ENCODE measurements at places on chromosomes 3 and 15. TPM values are rescaled to one million over a fixed set of nuclear protein-coding genes. Genes with fewer than 3 reads are reported as not detected.
A peak's percentile ranks its signal among the peaks of the same experiment; 100 is the strongest.

CD96 gene
- 0.10 TPM for total RNA-seq

DNA sequence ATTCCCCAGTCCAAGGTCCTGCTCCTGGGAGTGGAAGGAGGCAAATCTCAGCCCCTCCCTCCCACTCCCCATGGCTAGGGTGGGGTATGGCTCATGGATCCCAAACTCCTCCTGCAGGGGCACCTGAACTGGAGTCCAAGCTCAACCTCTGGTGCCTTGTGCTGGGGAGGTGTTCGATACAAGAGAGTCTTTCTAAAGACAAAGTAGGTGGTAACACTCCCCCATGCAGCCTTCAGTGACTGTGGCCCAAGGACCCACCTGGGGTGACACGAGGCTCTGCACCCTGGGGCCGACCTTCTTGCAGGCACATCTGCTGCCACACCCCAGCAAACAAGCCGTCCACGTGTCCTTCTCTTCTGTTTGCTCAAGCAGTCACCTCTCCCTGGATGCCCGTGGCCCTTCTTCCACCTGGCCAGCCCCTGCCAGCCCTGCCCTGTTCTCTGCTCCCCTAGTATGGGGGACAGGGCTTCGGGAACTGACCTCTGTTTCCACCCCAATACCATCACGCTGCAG is 36.7 kb upstream of the SLC6A11 start:
- no peak for DNase-seq

TF gene
- 26.7 TPM for total RNA-seq

- DNase-seq = peak; percentile 9
Observed at GRCh38 chr3:74173090-74173489, 441.4 kb downstream of the CNTN3 start.

SEMA3F gene
- 43.3 TPM for total RNA-seq

- no peak for DNase-seq
Observed at GRCh38 chr15:81516012-81516411, 142.0 kb upstream of the TMC3 start.

GRCh38 chr15:40456299-40456712 is 14.5 kb upstream of the CHST14 start:
- peak; percentile 25 for DNase-seq

DNA sequence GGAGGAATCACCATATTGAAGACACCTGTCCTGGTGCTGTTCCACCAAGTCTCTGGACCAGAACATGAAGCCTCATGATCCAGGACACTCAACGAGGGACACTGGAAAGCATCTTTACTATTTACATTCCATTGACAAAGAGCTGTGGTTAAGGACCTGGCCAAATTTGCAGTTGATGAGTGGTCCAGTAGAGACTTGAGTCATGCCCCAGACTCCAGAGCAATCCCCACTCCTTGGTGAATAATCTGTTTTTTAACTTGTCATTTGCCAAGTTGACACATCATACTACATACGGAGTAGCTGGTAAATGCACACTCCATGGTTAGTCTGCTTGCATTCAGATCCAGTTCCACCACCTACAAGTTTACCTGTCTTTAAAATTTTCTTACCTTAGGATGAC is 1.2 kb upstream of the COL6A6 start:
- DNase-seq = no peak

- peak; percentile 84 for DNase-seq
Observed at GRCh38 chr15:99450896-99451358, 114.9 kb upstream of the MEF2A start.

TRIM59 gene
- 24.3 TPM for total RNA-seq

MST1R gene
- total RNA-seq = 5.7 TPM

DNA sequence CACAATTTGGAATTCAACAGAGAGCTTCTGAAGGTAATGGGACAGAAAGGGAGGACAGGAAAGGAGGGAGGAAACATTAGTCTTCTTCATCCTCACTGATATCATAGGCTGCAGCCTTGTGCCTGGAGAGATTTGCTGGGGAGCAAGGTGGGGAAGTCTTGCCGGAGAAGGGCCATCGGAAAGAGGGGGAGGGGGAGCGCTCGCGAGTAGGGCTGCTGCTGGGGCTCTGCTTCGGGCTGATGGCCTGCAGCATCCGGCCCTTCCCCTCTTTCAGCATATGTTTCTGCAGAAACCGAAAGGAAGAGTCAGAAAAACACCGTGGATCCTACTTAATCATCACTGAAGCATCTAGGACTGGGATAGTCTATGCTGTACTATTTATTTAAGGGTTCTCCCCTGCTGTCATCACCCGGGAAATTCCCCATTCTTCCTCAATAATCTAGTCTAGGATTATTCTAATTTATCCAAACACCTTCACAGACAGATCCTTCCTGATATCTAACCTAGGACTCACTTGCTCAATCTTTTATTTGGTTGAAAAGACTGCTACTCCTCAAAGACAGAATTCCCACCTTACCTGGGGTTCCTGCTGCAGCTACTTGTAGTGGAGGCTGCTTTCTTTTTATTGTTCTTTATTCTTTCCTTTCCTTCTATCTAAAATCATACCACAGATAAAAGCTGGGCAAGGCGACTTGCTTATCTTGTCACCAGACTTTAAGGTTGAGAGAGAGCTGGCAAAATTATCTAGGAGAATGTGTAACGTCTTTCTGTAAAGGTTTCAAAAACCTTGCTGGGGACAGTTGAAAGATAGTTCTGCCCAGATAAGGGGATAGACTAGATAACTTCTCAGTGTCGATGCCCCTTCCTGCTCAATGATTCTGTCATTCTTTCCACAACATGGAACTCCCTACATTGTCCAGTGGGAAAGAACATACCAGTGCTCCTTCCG is 22.6 kb downstream of the SLC51A start:
- no peak for DNase-seq

GRCh38 chr3:73508330-73508954 is 116.3 kb downstream of the PDZRN3 start:
- peak; percentile 85 for DNase-seq

DNA sequence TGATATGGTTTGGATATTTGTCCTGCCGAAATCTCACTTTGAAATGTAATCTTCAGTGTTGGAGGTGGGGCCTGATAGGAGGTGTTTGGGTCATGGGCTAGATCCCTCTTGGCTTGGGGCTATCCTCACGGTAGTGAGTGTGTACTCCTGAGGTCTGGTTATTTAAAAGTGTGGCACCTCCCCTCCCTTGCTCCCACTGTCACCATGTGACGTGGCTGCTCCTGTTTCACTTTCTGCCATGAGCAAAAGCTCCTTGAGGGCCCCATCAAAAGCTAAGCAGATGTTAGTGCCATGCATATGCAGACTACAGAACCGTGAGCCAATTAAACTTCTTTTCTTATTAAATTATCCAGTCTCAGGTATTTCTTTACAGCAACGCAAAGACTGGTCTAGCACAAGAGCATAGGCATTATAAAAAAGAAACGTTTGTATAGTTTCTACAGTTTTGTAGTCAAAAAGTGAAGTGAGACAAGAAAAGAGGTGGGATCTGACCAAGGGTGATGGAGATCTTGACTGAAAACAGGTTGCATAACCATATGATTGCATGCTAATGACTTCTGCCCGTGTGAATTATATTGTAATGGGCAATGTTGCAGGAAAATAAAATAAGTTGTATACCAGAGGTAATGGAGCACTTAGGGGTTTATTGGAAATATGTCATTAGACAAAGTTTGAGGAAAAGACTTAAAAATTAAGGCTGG is 28.5 kb upstream of the CLASP2 start:
- DNase-seq = no peak

RBM6 gene
- 98.1 TPM for total RNA-seq

DNA sequence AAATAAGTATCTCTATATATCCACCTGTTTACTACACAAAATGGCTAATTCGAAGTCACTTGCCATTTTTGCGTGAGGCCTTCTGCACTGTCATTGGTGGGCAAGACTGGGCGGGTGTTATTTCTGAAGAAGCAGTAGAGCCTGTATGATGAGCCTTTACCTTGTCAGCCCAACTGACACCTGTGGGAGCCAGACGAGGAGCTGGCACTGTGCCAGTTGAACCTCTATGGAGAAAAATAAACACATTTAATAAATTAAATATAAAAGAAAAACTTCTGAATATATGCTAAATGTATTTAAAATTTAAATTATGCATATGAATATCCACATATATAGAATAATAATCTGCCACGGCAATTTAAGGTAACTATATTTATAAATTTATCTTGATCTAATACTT is 109.9 kb downstream of the SCAPER start:
- DNase-seq = no peak

DNA sequence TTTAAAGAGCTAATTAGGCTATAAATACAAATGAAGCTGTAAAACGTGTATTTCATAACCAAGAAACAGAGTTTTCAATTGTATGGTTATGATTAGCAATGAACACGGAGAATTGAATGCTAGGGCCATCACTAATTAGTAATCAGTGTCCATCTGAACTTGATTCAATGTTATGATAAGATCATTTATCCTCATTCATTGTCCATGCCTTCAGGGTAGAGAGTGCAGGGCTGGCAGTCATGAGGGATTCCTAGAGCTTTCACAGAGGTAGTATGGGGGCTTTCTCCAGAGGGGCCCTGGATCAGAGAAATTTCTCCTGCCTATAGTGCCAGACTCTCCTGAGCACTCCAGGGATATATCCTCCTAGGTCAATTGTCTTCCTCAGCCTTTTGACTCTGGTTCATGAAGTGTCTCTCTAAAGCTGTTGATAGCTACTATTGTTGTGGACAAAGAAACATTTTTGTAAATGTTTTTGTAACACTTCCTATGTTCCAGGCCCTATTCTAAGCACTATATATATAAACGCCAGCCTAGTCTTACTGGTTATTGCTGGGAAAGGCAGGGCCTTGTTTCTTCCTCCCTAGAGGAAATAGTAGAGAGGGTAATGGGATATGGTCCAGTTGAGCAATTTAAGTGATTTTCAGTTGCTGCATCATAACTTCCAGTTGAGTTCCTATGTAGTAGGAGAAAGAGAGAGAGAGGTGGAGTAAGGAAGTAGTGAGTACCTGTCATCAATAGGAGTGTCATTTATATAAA is 249.0 kb downstream of the NFKBIZ start:
- DNase-seq = no peak

DNA sequence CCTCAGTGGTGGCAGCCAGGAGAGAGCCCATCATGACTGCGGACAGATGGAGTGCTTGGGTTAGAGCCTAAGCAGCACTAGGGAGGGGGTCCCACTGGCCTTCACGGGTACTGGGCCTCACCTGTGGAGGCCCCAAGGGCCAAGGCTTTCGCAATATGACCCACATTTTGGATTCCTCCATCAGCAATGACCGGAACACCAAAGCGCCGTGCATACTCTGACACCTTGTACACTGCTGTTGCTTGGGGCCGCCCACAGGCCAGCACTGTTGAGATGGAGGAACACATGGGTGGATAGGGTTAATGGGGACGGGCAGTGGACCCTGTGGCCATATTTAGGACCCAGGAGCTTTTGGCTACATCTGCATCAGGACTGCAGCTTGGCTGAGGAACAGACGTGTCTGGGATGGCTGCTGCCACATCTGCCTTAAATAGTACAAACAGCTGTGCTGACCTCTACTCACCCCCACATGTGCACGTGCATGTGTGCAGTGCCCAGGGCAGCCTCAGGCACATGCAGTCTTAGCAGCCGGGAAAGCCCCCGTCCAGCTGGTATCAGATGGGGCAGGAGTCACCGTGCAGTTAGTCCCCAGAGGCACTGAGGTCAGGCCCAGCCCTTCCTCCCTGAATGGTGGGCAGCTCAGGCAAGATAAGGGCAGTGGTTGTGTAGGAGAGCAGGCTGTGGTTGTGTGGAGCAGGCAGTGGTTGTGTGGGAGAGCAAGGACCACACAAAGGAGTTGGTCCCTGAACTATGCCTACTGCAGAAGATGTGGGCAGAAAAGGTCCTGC is 3.3 kb downstream of the NDUFAF3 start:
- no peak for DNase-seq

GRCh38 chr3:192942625-192943024 is 25.0 kb upstream of the MB21D2 start:
- DNase-seq = no peak

DNA sequence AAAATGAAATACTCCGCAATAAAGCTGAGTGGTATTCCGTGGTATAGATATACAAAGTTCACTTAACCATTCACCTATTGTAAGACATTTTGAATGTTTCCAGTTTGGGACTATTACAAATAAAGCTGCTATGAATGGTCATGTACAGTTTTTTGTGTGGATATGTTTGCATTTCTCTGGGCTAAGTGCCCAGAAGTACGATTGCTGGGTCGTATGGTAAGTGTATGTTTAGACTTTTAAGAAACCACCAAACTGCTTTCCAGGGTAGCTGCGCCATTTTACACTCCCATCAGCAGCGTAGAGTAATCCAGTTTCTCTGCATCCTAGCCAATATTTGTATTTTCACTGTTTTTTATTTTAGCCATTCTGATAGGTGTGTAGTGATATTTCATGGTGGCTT is 208.4 kb upstream of the TLE3 start:
- DNase-seq = no peak

GRCh38 chr15:83475551-83475950 is 28.4 kb downstream of the SH3GL3 start:
- DNase-seq = no peak

DNA sequence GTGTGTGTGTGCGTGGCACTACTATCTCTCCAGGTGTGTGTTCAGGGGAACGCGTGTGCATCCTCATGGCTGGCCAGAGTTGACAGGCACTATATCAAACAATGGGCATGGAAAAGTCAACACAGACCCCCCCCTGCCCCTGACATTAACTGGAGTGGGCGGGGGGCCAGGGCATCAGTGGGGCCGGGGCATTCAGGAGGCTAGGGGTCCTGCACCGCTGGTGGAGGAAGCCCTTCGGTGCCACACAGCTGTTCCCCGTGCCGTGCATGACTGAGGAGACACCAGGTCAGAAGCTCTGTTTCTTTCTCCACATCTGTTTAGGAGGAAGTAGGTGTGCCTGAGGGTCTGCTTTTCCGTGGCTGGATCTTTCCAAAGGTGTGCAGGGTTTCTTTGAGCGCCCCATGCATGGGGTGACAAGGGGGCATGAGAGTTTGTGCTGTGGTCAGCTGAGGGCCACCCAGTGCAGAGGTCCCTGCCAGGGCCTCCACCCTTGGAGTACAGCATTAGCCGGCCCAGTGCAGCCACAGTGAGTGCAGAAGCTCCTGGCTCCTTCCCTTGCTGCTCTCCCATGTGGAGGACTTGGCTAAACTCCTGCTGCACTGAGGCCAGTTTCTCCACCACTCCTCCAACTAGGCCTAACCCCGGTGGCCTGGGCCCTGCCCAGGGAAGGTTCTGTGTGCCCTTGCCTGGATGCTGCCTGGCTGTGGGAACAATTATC is 7.5 kb downstream of the C3orf22 start:
- DNase-seq = no peak

DNA sequence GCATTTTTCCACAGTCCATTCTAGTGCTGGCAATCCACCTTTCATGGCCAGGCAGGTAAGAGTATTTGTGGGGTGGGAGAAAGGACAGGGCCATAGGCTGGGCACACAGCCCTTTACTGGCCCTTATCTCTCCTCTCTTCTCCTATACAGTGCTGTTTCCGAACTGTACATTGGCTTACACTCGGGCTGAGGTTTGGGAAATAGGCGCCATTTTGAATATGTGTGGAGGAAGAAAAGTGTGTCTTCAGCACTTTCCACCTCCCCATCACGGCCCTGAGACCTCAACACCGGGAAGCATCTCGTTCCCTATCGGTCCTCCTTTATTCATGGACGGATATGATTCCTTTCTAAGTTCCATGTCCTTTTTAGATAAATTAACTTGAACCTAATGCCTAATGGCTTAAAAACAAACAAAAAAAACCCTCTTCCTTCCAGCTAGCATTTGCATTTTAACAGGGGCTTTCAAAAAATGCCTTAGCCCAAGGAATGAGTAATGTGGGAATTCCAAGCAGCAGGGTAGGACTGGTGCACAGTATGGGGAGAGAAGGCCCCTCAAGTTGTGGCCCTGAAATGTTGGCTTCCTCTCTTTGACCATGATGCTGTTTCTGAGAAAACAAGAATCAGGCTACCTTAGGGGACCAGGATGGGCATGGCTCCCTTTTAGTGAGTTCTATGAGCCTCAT is 24.5 kb downstream of the CD86 start:
- DNase-seq = no peak

- no peak for DNase-seq
Observed at GRCh38 chr15:64552281-64552948, 92.0 kb downstream of the ZNF609 start.
